ENCODE measurements at places on chromosomes 2 and 18.

DNA sequence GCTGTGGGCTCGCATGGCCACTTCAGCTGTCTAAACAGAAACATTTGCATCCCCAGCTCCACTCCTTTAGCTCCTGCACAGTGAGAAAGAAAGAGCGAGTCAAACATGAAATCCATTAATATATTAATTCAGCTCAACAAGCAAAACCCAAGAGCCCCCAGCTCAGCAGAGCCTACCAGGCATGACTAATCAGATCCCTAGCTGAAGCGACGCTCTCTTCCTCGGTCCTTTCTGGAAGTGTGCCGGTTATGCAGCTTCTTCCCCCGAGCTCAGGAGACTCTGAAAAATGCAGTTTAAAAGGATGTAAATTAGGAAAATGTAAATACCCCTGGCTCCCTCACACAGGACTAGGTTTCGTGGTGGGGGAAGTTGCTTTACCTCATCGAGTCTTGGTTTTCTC, 221.5 kb downstream of the ANKRD30B start:
- no peak for DNase-seq

DNA sequence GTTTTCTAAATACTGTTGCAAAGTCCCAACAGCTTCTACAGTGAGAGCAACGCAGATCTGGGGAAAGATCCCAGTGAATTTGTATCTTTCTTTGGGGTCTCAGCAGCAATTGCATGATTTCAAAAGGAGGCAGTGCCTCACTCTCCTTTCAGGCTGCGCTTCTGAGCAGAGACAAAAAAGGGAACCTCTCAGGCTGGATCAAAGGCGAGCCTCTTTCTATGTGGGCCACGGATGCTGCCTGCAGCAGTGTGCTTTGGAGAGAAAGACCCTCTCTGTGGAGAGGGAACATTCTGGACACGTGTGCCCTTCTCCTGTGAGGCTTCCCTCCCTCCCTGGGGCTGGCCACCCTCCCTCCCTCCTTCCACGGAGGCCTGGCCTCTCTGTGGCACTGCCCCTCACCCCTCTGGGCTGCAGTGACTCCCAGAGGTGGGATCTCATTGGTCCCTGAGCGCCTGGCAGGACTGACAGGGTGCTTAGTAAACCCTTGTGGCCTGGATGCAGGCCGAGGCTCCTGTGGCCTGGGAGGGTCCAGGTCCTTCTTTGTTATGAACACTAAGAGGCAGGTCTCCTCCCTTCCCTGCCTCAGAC, 21.6 kb upstream of the PDIA6 start:
- DNase-seq: no peak

DNA sequence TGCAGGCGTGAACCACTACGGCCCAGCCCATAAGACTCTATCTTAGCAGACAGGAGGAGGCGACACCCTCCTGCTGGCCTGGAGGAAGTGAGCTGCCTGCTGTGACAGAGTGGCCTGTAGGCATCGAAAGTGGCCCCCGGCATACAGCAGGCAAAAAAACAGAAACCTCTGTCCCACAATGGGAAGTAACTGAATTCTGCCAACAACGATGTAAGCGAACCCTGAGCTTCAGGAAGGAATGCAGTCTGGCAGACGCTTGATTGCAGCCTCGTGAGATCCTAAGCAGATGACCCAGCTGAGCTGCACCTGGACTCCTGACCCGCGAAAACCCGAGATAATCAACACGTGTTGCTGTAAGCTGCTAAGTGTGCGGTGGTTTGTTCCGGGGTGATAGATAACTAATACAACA, 13.6 kb downstream of the MRO start:
- no peak for DNase-seq

DNA sequence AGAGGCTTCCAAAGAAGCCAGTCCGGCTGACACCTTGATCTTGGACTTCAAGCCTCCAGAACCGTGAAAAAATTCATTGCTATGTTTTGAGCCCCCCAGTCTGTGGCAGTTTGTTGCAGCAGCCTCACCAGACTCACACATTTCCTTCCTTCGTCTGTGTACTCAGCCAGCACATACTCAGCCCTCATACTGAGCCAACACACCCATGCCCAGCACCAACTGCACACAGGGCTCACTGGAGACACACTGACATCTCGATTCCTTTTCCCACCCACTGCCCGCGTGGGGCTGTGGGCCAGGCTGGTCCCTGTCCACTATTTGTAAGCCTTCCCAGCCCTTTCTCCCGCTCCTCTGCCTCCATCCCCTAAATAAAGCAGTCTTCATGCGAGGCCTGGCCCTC, 24.1 kb upstream of the NMUR1 start:
- DNase-seq: no peak

GRCh38 chr2:75637568-75637967, 9.0 kb upstream of the MRPL19 start:
- DNase-seq: no peak

GRCh38 chr2:69368588-69368987, 18.4 kb downstream of the GFPT1 start:
- no peak for DNase-seq

GRCh38 chr2:133641942-133642725, 73.9 kb upstream of the NCKAP5 start:
- no peak for DNase-seq

- no peak for DNase-seq
Observed at GRCh38 chr18:79182047-79182713, 113.0 kb downstream of the ATP9B start.

GRCh38 chr2:197982565-197982964, 178.2 kb downstream of the PLCL1 start:
- DNase-seq: no peak

DNA sequence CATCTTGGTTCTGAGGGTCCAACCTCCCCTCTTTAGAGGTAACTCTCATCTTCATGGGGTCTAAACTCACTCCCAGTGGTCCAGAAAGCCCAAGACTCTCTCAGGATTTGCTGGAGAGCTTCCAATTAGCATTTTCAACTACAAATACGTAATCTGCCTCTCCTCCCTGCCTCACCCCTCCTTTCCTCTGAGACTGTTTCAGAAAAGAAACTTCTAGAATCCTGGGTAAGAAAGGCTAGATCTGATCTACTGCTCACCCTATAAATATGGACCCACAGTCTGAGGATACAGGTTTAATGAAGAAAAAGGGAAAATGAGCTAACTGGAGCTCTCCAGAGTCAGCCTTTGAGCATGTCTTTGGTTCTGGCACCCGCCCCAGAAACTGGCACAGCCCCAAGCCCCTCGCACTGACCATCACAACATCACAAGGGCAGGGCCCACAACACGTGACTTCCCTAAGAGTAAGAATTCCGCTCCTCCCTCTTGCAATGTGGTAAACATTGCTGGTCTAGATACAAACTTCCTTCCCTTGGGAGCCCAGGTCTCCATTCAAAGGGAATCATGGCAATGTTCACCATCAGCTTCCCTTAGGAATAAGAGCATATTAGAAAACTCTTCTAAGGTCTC, 21.7 kb upstream of the IHH start:
- no peak for DNase-seq

DNA sequence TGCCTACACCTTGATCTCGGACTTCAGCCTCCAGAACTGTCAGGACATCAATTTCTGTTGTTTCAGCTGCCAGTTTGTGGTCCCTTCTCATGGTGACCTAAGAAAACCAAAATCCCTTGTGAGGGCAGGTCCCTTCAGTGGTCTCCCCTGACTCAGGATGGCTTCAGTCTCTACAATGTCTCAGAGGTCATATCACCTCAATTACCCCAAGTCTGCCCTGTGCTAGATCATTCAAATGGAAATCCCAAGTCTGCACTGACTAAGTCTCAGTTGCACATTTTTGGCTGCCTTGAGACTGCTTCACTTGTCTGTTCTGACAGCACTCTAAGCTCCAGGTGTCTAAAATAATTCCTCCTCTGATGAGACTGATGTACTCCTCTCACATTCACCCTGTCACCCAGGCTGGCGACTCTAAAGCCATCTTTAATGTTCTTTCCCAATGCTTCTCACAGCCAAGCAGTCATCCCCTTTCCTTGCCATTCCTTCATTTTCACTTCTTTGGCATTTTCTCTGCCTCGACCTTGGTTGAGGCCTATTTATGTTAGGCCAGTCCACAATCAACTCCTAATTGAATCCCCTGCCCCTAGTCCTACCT, 470.8 kb downstream of the DLGAP1 start:
- no peak for DNase-seq

GRCh38 chr18:32366586-32367538, 103.8 kb downstream of the GAREM1 start:
- no peak for DNase-seq

Data from activated CD4-positive, alpha-beta T cell treated with anti-CD3 and anti-CD28 coated beads, Interleukin-2, amount 50 U/mL, for 1 hour (primary cell).